ENCODE measurements at places on chromosomes 2 and 18. TPM values are rescaled to one million over a fixed set of nuclear protein-coding genes. Genes with fewer than 3 reads are reported as not detected.

Gene CABLES1
- total RNA-seq = 16.7 TPM

Gene YES1
- total RNA-seq = 78.8 TPM

Gene DPP4
- 0.46 TPM for total RNA-seq

Gene SLC35F6
- 24.8 TPM for total RNA-seq

- DNase-seq = no peak
Observed at GRCh38 chr2:215906458-215906857, 106.9 kb downstream of the MREG start.

DNA sequence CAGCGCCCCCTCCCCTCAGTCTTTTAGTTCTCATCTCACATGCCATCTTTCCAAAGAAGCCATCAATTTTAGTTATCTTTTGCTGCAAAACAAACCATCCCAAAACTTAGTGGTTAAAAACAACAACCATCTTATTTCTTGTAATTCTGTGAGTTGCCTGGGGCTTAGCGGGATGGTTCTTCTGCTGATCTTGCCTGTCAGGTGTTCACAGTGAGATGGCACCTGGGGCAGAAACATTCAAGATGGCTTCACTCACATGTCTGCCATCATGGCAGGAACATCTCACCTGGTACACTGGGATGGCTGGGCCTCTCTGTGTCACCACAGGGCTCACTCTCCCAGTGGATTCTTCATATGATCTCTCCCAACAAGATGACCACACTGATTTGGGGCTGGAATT is 144.5 kb upstream of the MSH6 start:
- no peak for DNase-seq

DNA sequence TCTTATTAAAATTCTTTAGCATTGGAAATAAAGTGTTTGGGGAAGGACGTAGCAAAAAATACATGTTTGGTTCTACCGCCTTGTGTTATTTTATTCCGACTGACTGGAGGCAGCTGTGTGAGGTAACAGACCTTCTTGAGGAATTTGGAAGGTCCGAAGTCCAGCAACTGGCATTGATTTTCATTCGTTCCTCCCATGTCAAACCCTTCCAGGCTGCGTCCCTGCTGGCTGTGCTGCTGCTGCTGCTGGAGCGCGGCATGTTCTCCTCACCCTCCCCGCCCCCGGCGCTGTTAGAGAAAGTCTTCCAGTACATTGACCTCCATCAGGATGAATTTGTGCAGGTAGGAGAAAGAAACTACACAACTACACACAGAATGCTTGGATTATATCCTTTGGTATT is 21.8 kb downstream of the CNDP1 start:
- DNase-seq = no peak

DNA sequence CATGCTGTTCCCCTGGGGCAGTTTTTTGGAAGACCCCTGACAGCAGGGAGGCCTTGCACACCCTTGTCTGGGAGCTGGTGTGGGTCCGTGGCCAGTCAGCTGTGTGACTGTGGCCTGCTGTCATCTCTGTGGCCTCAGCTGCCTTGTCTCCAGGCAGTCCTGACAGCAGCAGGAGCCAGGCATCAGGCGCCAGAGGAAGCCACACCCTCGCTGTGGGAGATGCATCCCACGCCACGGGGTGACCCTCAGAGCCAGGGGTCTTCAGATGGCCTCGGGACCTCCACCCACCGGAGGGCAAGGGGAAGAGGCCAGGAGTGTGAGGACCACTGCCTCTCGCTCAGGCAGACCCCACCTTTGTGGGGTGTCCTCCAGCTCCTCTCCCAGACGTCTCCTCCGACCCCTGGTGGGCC is 5.0 kb downstream of the BOK start:
- DNase-seq = peak; percentile 41

DNA sequence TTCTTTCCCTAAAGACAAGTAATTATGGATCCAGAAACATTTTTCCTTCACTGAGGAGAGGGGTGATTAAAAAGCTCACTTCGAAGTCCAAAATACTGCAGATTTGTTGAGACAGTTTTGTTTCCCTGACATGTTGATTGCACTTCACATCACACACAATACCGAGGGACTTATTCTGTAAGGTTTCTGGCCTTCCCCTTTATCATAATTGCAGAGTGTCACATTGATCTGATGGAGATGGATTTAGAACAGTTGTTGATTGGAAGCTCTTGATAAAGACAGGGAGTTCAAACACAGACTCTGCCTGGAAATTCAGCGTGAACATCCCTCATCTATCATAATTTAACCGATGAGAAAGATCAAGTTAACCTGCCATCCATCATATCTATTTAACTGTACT is 163.6 kb downstream of the PTPRM start:
- no peak for DNase-seq

DNA sequence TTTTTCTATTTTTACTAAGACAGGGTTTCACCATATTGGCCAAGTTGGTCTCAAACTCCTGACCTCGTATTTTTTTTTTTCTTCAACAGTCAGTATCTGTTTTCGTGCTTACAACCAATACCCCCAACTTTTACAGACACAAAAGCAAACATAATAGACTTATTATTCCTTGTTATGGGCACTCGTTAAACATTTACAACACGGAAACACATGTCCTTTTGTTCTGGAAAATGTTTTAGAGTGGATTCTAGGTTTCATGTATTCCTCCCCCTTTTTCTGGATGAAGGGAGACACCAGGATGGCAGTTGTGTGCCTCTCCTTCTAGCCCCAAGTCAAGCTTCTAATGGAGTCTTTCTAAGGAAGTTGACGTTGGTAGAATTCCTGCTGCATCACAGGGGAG is 88.8 kb downstream of the CD226 start:
- DNase-seq = no peak

- peak; percentile 20 for DNase-seq
Observed at GRCh38 chr2:233811087-233811486, 33.0 kb downstream of the MROH2A start.

DNA sequence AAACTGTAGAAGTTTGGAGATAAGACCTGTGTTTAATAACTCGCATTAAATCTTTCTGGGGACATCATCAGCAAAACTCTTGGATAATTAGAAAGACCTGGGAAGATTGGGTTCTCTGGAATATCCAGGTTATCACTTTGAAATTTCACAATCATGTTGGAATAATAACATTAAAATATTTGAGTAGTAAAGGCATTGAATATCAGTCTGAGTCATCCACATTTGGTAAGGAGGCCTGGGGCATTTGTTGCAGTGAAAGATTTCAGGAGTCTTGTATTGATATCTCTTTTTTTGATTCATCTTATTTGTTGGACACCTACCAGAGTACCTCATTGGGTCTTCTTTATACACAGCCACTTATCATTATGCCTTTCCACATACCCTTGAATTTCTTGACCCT is 95.9 kb downstream of the EPB41L5 start:
- DNase-seq = no peak

GRCh38 chr18:21904856-21905255 is 164.3 kb downstream of the MIB1 start:
- DNase-seq = no peak

DNA sequence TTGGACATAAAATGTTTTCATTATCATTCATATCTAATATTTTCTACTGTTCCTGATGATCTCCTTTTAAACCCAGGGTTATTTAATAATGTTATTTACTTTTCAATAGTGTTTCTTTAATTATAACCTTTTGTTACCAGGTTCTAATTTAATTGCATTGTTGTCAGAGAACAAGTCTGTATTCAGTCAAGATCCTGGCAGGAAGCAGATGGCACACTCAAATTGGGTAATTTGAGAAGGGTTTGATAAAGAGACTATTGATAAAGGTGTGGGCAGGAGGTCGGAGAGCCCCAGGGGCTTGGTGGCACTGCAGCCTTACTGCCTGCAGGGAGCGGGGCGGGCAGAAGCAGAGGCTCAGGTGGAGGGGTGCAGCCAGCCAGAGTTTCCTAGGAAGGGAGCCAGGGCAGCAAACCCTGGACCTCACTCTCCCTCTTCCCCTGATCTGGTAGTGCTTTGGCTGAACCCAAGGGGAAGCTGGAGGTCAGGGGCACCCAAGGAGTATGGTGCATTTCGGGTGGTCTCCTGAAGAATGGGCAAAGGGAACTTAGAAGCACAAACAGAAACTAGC is 2.3 kb upstream of the KIF1A start:
- DNase-seq = peak; percentile 41

GRCh38 chr2:186934420-186934819 is 85.5 kb upstream of the ZSWIM2 start:
- DNase-seq = no peak

DNA sequence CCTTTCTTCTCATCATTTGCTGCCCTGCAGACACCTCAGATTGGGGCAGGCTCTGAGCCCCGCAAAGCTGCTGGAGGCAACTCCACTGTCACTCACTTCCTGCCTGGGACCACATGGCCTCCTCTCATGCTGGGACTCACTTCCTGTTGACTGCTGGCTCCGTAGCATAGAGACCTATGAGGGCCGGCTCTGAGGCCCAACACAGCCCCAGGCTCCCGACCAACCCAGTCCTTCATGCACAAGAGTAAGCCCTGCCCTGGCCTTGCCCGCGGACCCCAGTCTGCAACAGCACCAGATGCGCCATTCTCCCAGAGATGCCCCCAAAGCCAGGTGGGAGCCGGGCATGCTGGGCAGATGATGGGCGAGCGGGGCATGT is 55.7 kb downstream of the DNMT3A start:
- DNase-seq = peak; percentile 76

DNA sequence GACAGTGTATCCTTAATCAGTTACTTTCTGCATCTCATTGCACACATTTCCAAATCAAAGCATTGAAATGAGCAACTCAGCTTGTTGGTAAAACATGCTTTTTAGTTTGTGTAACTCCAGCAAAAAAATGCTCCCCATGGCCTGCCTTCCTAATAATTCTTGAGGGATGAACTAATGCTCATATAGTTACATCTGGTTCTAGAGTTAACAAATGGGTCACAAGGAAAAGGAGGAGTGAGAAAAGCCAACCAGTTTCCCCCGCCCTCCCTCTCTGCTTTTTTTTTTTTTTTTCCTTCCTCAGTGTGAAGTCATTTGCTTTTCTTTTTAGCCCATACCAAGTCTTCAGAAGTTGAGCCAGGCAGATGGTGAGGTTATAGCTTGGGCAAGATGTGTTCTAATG is 231.7 kb downstream of the MTX2 start:
- no peak for DNase-seq

GRCh38 chr2:102229141-102229769 is 42.4 kb downstream of the IL1RL2 start:
- no peak for DNase-seq

GRCh38 chr18:3717376-3718025 is 267.5 kb downstream of the TGIF1 start:
- no peak for DNase-seq

DNA sequence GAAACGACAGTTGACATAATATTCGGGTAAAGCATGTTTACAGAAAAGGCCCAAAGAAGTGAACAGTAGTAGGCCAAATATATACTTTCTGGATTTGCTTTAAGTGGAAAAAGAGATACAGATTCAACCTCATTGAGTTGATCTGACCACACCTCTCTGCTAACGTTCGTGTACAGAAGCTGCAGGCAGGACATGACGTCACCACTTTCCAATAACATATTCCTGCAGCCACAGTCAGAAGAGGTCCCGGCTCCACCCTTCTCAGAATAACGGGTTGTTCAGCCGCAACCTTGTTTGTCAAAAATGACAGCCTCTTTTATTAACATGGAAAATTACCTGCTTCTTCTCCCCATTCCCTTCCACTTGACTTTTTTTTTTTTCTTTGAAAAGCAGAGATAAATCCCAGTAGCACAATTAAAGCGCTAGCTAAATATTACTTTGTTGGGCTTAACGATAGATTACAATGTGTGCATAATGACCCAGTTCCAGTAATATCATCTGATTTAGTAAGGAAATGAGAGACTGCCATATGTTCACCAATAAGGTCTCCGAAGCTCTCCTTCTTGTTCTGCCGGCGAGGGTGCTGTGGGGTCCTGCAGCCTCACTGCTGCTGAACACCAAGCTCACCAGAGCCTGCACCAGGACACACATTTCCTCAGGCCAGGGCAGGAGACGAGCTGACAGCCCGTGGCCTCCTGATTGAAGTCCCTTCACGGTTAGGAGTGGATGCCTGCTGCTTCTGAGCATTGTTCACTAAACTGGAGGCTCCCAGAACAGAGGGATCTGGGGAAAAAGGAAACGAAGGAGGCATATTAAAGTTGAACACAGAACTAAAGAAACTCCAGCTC is 451.0 kb upstream of the SALL3 start:
- DNase-seq = no peak

- DNase-seq = no peak
Observed at GRCh38 chr2:176283291-176284068, 14.2 kb downstream of the MTX2 start.

DNA sequence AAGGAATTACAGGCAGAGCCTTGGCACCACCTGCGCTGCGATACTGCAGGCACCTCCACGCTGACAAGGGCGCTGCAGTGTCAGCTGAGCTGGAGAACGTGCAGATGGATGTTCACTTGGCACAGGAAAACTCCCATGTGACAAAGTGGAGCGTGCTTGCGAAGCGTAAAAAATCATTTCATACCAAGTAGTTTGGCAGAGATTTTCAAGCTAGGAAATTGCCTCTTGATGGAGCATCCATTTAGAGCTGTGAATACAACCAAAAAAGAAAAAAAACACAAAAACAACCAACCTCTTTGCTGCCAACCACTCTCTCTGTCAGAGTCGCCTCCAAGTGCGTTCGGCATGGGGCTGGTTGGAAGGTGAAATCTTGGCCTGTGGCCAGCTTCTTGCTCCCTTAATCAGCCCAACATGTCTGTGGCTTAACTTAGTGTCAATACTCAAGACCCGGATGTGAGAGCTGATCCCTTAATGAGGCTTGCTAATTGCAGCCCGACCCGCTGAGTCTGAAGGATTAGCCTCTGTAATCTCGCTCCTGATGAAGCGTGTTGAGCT is 38.1 kb downstream of the ACOXL start:
- DNase-seq = peak; percentile 82

GRCh38 chr18:76177160-76177559 is 317.9 kb downstream of the ZNF516 start:
- no peak for DNase-seq

DNA sequence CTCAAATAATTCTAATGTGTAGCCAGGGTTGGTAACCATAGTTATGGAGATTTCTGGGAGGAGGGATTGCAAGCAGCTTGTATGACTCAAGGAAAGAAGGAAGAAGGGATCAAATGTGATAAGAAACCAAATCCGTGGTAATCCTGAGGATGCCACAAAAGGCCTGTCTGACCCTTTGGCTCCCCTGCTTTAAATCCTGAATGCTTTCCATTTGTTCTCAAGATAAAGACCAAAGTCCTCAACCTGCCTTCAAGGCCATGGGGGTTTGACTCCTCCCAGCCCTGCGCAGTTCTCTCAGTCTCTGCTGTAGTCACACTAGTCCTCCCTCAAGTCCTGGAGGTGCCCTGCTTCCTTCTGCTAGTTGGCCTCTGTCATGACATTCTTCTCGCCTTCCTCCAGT is 74.0 kb downstream of the SUMO1 start:
- peak; percentile 67 for DNase-seq

DNA sequence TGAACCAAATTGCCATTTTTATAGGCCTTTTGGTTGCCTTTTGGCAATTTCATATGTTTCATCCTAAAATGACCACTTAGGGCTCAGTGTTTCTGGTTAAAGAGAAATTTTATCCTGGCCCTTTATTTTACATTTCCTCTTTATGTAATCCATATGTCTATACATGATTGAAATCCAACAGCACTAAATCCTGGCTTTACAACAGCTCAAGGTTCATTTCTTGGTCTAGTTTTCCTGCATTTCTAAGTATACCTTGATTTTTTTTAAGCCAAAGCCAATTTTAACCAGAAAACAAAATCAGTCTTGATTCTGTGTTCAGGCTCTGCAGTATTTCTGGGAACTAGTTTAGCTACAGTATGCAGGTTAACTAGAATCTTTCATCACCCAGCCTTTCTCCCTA is 11.7 kb downstream of the FZD5 start:
- DNase-seq = no peak

Data from endodermal cell (in vitro differentiated cells).